ENCODE measurements at places on chromosomes 11 and 22.

GRCh38 chr11:17606233-17607082, 59.4 kb downstream of the OTOG start:
- no peak for DNase-seq

- DNase-seq = no peak
Observed at GRCh38 chr22:40081662-40082061, 86.9 kb downstream of the FAM83F start.

- DNase-seq = no peak
Observed at GRCh38 chr11:99422581-99423427, 402.1 kb downstream of the CNTN5 start.

DNA sequence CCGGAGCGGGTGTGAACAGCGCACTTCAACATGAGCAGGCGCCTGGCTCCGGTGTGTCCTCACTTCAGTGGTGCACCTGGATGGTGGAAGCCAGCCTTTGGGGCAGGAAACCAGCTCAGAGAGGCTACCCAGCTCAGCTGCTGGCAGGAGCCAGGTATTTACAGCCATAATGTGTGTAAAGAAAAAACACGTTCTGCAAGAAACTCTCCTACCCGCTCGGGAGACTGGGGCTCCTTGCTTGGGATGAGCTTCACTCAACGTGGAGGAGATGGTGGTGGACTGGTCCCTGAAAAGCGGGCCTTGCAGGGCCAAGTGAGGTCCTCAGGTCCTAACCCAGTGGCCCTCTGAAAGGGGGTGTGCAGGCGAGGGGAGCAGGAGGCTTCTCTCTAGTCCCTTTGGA, 7.5 kb downstream of the MCAM start:
- no peak for DNase-seq

GRCh38 chr22:46951973-46952372, 189.5 kb downstream of the TBC1D22A start:
- no peak for DNase-seq

DNA sequence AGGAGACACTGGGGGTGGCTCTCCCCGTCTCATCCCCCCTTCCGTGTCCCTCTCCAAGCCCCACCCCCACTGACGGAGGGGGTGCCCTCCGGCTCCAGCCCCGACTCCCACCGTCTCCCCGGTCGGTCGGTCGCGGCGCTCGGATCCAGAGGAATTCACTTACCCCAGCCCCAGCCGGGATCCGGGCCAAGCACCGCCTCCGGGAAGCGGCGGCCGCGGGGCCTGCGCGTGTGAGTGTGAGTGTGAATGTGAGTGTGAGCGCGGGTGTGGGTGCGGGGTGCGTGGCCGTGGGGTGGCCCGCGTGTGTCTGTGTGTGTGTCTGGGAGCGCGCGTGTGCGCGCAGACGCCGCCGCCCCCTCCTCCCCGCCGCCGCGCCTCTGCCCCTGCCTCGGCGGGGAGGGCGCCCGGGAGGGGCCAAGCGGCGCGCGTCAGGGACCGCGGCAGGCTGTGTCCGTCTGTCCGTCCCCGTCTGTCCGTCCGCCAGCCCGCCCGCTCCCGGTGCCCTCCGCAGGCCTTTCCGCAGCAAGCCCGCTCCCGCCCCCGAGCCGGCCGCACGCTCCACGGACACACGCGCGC, at the start of gene ELFN2:
Gene ELFN2 (minus strand): TSS at position 345 of the 576 bp plus-strand sequence. CDS start 51,945 bp downstream, outside the sequence.
- no peak for DNase-seq

GRCh38 chr11:95232666-95233065, 1.7 kb upstream of the SESN3 start:
- DNase-seq = no peak

Data from SIG-M5 (cell line).